Left forelimb (tissue), 1 donor: ENCODE measurements at places on chromosomes 7 and 10.

- no peak for DNase-seq
Measured at GRCh38 chr10:118785551-118785950, 30.8 kb upstream of the CACUL1 start.

DNA sequence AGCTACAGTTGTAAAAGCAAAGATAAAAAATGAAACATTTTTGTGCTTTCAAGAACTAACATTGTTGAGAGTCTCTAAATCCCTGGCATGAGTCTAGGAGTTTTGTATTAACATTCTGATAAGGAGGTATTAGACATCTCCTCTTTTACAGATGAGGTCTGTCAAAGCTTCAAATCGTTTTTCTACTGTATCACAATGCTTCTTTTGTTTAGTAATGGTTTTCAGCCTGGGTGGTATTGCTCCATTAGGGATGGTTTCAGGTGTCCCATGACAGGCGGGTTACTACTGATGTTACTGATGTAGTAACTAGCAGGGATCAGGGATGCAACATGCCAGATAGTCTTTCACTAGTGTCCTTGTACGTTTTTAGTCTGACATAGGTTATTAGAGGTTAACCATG is 27.4 kb downstream of the STAM start:
- no peak for DNase-seq

GRCh38 chr10:124646483-124647352 is 97.5 kb downstream of the FAM53B start:
- no peak for DNase-seq

DNA sequence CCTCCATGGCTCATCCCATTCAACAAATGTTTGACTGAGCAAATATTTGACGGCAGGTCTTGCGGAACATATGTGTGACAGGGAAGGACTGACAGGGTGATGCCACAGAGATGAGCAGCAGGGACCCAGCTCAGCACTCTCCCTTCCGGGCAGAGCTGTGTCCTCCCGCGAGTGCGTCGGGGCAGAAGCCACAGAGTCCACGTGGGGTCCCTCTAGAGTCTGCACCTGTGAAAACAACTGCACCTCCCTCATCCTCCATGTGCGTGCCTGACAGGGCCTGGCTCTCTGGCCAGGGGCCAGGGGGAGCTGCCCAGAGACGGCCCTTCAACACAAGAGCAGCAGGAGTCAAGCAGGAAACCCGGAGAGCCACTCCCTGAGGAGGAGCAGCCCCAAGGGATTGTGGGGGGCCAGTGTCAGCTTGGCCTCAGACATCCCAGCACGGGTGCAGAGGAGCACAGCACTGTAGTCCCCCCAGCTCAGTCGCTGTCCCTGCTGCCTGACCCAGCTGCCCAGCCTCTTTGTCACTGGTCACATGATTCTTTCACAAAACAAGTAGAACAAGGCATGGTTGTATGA is 83.6 kb upstream of the TMEM72 start:
- DNase-seq, result no peak
